ENCODE measurements at places on chromosomes 11 and 22. TPM values are rescaled to one million over a fixed set of nuclear protein-coding genes. Genes with fewer than 3 reads are reported as not detected.

GRCh38 chr11:131154351-131154750 lies 216.1 kb upstream of the NTM start:
- no peak for DNase-seq

- DNase-seq = peak; percentile 45
Observed at GRCh38 chr11:92211576-92212167, 12.9 kb upstream of the FAT3 start.

GRCh38 chr11:108122166-108122628 lies 830 bp downstream of the ACAT1 start:
- peak; percentile 28 for DNase-seq

Gene AGBL2
- not detected for total RNA-seq

DNA sequence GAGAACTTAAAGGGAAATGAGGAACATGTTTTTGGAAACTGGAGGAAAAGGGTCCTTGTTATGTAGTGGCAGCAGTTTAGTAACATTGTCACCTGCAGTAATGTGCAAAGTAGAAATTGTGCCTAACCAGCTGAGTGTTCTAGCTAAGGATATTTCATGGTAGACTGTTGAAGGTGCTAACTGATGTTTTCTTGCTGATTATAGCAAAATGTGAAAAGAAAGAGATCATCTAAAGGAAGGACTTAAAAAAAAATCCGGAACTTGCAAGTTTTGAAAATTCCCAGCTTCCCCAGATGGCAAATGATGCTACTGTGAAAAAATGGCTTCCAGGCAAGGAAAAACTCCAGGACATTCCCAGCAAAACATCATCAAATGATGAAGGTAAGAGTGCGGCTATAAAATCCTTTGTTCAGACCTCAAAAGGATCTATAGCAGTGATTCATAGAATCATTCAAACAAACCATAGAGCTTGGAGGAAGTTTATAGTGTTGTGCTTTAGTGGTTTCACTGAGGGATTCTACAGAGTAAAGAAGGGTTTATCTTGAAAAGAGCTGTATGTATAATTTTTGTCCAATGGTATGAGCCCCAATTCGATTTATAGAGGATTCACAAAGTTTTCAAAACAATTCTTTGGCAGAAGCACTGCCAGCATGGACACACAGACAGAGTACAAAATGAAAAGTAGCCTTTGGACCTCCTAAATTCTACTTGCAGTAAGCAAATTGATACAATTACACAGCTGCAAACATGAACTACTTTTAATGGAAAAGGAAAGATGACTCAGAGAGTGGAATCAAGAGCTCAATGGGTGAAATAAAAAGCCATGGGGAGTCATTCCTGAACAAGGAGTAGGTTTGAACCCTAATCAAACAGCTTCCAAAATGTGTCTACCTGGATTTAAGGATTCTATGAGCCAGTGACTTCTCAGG lies 4.3 kb upstream of the TRIM44 start:
- DNase-seq = peak; percentile 63

DNA sequence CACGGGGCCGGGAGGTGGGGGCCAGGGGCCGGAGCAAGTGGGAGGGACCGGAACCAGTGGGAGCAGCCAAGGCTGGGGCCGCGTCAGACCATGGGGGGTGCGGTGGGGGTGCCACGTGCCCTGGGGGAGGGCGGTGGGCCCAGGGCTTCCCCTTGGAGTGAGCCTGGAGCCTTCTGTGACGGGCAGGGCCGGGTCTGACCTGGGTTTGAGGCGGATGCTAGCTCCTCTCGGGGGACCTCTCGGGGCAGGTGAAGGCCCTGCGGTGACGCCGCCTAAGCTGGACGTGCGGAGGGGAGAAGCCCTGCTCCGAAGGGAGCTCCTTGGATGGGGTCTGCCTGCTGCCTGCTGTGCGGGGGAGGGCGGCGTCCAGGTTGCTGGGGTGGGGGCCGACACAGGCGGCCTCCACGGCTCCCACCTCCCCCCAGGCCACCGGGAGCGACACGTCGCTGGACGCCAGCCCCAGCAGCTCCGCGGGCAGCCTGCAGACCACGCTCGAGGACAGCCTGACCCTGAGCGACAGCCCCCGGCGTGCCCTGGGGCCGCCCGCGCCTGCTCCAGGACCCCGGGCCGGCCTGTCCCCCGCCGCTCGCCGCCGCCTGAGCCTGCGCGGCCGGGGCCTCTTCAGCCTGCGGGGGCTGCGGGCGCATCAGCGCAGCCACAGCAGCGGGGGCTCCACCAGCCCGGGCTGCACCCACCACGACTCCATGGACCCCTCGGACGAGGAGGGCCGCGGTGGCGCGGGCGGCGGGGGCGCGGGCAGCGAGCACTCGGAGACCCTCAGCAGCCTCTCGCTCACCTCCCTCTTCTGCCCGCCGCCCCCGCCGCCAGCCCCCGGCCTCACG lies 115.0 kb downstream of the CACNA1I start:
- DNase-seq = no peak

DNA sequence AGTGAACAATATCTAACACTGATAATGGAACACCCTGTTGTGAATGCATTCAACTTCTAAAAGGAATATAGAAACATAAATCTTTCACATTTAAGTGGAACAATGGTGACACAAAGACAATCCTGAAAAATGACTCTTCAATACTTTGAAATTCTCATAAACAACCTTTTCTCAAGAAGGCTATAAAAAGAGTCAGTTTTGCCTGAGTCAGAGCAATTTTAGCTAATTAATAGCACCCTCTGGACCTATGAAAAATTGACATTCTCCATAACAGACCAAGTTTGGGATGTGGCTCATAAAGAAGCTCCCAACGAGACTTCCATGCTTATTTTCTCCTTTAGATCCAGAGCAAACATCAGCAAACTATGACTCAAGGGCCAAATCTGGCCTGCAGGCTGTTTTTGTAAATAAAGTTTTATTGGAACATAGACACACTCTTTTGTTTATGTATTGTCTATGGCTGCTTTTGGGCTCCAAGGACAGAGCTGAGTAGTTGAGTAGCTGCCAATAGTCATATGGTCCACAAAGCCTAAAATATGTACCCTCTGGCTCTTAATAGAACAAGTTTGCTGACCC lies 108.0 kb downstream of the MAML2 start:
- DNase-seq = peak; percentile 67

- DNase-seq = no peak
Observed at GRCh38 chr22:37420686-37421467, 6.4 kb downstream of the ELFN2 start.

Gene IRAG1
- total RNA-seq = 0.29 TPM

DNA sequence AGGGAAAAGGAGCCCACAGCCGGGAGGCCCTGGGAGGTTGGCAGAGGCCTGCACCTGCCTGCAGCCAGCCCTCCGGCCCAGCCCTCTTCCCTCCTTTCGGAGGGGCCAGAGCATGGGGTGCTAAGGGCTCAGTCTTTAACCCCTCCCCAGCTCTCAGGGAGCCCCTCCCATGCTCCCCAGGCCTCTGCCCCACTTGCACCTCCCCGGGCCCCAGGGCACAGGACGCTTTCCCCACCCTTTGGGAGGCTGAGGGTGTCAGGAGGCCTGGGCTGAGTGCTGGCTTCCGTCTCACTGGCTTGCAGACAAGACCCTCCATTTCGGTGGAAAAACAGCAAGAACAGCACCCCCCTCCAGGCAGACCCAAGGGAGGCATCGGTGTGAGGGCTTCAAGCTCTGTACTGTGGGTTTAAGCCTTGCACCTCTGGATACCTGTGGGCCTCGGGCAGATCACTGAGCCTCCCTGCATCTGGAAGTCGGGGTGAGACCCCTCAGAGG lies 7.3 kb downstream of the ASCL2 start:
- DNase-seq = no peak

Gene SULT4A1
- total RNA-seq = not detected

DNA sequence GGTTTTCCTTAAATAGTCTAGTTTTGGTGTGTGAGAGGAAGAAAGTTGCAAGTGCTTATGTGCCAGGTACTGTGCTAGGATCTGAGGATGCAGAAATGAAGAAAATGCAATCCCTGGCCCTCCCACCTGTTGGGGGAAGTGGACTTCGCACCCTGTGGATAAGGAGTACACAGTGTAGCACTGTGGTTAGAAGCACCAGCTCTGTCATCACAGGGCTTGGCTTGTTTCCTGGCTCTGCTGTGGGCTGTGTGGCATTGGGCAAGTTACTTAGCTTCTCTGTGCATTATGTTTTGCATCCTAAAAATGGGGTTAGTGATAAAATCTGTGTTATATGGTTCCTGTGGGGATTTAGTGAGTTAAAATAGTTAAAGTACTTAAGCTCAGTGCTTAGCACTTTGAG lies 68.2 kb downstream of the ENDOD1 start:
- DNase-seq = no peak

DNA sequence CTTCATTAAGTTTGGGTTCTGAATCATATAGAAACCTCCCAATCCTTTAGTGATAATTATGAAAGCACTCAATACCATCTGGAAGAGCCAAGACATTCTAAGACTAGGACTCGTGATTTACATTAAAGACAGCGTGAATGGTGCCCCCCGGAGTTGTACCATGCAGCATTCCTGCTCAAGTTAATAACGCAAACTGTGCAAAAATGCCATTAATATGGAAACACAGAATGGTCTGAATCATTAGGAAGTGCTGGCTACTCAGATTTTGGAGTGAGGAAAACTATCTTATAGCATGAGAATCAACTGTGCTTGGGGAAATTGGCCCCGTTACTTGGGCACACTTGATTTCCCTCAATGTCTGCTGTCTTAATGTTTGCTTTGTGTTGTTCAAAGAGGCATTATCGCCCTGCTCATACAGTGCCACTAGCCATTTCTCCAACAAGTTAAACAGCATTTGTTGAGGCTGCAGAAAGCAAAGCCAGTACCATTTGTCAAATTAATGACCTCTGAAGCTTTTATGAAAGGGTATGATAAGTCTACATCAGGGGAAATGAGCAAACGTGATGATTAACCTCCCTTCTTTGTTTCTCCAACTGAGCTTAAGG lies 18.5 kb upstream of the TPH1 start:
- DNase-seq = no peak

GRCh38 chr11:35404388-35404775 lies 15.0 kb downstream of the SLC1A2 start:
- DNase-seq = peak; percentile 69

GRCh38 chr11:34299284-34299972 lies 58.4 kb downstream of the ABTB2 start:
- no peak for DNase-seq

- DNase-seq = no peak
Observed at GRCh38 chr11:58807343-58807742, 37.2 kb downstream of the GLYATL2 start.

Gene TTC28
- total RNA-seq = 4.1 TPM

GRCh38 chr11:72012897-72013721 lies 14.4 kb downstream of the IL18BP start:
- peak; percentile 39 for DNase-seq

DNA sequence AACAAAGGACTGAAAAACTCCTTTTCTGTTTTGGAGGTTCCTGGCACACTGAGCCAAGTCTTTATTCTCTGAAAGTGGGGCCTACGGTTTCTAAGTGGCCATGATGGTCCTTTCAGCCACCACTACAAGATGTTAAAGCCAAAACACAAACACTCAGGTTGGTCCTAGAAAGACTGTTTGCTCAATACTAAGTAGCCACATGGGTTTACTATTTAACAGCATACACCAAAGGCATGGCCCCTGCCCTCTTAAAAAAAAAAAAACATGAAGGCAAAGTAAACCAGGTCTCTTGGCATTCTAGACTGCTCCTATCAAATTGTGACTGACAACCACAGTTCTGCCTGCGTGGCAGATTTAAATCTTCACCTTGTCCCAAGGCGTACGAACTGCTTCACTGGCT lies 123.6 kb upstream of the BID start:
- no peak for DNase-seq

DNA sequence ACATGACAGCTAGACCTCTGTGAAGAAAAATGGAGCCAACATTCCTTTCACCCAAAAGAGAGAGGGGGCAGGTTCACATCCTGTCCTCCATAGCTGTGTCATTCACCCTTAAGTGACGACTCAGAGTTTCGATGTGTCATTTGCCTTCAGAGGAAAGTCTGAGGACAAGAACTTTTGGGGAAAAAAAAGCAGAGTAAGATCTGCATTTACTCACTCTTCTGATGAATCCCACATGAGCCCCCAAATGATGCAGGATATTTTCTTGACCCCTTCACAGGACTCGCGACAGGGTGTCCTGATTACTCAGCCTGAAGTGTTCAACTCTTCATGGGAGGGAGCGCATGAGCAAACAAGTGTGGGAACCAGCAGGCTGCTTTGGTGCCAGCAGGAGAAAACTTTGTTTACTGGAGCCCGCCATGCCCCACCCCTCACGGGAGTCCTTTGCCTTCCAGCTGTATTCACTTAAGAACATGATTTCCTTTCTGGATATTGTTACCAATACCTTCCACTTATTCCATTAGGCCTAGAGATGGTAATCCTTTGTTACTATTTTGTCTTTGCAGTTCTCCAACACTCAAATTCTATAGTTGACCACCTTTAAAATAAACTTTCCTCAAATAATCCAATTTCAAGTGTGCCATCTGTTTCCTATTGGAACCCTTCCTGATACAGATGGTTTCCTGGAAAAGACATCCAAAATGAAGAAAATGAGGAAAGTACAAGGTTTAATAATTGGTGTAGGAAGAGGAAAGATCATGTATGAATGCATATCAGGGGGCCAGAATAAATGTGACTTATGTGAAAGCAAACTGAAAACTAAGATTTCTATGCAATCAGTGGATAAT lies 729.8 kb downstream of the FAM181B start:
- no peak for DNase-seq

DNA sequence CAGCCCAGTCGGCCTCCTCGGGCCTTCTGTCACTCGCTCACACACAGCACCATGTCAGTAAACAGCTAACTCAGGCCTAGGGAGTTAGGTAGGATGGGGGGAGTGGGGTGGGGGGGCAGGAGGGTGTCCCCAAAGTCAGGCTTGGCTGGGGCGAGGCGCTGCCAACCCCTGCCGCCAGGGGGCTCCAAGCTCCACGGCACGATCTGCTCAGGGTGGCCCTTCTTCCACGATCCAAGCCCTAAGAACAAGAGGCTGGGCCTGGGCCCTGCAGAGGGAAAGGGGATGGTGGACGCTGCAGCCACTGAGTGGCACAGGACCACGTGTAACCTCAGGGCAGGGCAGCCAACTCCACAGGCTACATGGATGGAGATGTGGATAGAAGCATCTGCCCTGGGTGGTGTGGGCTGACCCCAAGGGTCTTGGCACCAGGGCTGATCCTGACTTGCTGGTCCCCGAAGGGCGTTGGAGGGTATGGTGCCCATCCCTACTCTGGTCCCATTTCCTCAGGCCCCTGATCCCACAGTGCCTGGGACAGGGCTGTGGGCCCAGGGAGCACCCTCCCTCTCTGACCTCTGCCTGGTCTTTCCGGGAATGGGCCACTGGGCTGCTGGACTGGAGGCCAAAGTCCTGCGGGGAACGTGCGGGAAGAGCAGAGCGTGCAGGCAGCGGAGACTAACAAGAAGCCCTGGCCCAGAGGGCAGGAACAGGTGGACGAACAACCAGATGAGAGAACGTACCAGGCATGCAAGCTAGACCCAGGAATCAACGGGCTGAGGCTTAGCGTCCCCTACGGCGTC lies 29.1 kb upstream of the TXNRD2 start:
- peak; percentile 55 for DNase-seq

DNA sequence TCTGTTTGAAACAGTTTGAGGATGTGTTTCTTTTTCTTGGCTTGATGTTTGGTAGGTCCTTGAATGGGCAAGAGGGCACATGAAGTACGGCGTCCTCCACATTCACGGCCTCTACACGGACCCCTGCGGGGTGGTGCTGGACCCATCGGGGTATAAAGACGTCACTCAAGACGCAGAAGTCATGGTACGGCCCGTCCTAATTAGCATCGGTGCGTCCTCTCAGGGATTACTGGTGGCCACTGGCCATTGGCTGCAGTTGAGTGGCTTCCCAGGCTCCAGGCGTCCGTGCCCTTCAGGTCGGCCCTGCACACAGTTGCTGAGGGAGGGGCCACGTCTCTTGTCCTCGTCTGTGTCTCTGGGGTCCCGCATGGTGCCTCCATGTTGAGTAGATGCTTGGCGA lies 20.8 kb downstream of the FAM118A start:
- DNase-seq = no peak

All from PC-3 (cell line).